Subcutaneous preadipocyte (primary cell): ENCODE measurements at places on chromosomes 7 and 10. TPM values are rescaled to one million over a fixed set of nuclear protein-coding genes. Genes with fewer than 3 reads are reported as not detected.

Gene ECD
- 29.4 and 34.8 TPM in 2 replicates for total RNA-seq

Gene IDI2
- total RNA-seq = under 0.01 TPM in 1 of 2 replicates, not detected in the other

Gene TRIM50
- total RNA-seq = not detected in 2 replicates

Gene STK31
- not detected in 2 replicates for total RNA-seq

Gene SH2D4B
- not detected in 2 replicates for total RNA-seq

Gene MMD2
- total RNA-seq = not detected in 2 replicates

Gene GRM3
- total RNA-seq = not detected in 2 replicates

Gene KCND2
- total RNA-seq = 5.1 and 14.0 TPM in 2 replicates
